AML-193 (cell line): ENCODE measurements at places on chromosomes 5 and 9.

DNA sequence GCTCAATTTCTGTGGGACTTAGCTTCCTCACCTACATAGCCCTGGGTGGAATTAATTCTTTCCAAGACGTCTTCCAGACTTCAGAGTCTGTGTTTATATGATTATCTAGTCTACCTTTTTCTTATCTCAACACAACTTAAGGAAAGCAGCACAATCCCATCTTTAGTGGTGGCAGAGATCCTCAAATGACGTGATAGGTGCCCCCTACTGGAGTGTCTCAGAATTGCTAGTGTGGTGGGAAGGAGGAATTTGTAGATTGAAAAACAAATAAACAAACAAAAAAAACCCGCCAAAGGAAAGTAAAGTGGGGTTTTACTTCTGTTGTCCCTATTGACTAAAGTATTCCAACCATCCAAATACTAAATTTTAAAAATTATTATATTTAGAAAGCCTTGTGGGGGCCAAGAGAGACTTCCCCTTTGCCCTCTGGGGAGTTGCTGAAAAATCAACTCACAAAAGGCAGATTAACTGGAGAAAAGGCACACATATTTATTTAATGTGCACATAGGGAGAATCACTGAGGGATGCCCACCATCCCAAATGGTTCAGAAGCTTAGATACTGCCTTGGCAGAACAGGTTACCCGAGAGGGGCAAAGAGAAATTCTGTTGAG lies 283.3 kb downstream of the TMEM167A start:
- DNase-seq: peak; percentile 10

- DNase-seq: no peak
These were observed 136.9 kb upstream of the RFX3 start for GRCh38 chr9:3662671-3663070.

DNA sequence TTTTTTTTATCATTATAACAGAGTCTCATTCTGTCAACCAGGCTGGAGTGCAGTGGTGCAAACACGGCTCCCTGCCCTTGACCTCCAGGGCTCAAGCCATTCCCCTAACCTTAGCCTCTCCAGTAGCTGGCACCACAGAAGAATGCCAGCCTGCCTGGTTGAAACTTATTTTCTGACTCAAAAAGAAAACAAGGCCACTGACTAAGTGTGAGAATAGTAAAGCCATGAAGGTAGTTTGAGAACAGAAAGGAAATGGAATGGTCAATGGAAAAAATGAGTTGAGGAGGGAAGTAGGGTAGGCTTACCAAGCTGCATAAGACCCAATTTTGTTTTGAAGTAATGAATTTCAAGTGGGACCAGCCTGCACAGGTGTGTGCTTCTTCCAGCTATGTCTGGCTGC lies 82.8 kb upstream of the RORB start:
- DNase-seq: no peak

DNA sequence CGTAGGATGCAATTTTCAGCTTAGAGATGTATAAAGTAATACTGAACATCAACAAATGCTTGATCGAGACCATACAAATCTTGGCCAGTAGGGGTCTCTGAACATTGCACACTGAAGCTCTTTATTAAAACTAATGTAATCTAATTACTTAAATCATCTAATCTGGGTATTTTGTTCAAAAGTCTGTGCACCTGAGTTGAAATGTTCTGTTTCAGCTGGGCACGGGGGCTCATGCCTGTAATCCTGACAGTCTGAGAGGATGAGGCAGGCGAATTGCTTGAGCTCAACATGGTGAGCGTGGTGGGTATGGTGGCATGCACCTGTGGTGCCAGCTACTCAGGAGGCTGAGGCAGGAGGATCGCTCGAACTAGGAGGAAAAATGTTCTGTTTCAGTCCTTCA lies 41.0 kb downstream of the ESM1 start:
- peak; percentile 35 for DNase-seq

- DNase-seq: no peak
These were observed 301.9 kb downstream of the CTNND2 start for GRCh38 chr5:11602298-11602697.

- no peak for DNase-seq
These were observed 4.7 kb downstream of the PCYOX1L start for GRCh38 chr5:149362541-149362940.

- no peak for DNase-seq
These were observed 36.3 kb upstream of the RLN1 start for GRCh38 chr9:5375790-5376477.

GRCh38 chr9:130570208-130570607 lies 9.2 kb upstream of the FUBP3 start:
- DNase-seq: no peak

DNA sequence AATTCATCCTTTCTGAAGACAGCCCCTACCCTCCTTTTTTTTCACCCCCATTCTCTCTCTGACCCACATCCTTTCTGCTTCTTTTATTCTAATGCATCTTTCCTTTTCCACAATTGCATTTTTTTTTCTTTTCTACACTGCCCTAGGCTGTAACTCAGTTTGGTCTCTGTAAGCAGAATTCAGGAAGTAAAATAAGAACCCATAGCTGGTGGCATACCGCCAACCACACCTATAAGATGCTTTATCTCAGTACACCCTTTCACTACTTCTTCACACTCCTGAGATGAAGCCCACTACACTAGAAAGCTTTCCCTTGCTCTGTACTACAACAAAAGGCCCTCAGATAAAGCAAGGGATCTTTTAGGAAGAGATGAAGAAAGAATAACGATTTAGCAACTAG lies 16.1 kb upstream of the TSSK1B start:
- no peak for DNase-seq

- peak; percentile 46 for DNase-seq
These were observed 23.1 kb upstream of the NSMF start for GRCh38 chr9:137482094-137482781.

DNA sequence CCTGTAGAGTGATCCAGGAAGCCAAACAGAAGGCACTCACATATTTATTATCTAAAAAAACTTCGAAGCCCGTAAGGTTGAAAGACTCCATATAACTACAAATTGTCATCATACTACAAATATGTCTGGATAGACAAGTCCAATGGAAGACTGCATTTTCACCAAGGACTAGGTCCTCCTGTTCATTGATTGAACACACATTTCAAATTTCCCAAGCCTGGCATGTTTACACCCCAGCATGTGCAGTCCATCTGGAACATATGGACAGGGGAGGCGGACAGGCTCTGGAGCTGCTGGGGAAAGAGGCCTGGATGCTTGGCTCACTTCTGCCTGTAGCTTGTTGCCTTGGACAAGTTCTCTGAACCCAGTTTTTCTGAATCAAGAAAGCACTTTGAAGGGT lies 378.7 kb downstream of the ENC1 start:
- no peak for DNase-seq

DNA sequence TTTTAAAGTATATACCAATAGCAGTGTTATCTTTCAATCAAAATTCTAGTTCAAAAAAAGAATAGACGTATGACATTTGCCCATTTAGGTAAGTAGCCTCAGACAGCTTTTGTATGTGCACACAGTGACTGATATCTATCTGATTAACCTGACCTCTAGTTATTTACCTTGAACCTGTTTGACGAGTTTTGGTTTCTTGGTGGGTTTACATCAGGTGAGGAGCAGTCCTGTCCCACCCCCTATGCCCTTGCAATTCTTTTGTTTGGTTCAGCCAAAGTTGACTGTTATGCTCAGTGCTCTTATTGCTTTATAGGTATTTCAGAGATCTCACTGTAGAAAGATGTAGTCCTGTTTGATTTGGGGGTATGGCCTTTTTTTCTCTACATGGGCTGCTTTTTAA lies 147.2 kb downstream of the ISOC1 start:
- DNase-seq: no peak

DNA sequence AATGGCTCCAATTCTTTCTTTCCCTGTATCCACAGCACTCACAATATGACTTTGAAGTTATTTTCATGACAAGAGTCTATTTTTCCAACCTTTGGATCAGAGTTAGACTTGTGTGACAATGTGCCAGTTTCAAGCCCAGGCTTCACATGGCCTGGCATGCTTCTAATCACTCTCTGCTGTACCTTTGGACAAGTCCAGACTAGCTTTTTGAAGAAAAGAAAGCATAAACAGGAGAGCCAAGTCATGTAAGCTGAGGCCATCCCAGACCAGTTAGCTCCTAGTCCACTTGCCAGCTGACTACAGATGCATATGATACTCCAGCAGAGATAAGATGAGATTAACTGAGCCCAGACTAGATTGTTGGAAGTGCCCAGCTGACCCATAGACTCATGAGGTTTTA lies 513.6 kb upstream of the C9orf72 start:
- no peak for DNase-seq

DNA sequence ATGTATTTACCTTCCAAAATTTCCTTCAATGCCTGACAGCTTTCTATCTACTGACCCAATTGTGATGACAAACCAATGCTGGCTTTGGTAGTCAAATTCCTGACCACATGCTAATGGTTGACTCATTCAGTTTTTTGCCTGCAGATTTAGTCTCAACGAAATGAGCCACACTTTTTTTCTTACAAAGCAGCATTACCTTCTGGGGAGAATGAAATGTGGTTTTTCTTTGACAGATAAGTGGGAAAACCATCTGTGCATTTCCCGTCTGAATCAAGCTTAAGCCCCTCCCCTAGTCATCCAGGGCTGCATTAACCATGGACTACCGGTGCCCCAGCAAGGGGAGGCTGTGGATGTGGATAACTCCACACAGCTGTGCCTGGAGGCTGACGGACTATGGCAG lies 99.6 kb upstream of the TAF11L2 start:
- no peak for DNase-seq
